ENCODE measurements at places on chromosomes 16 and 17. TPM values are rescaled to one million over a fixed set of nuclear protein-coding genes. Genes with fewer than 3 reads are reported as not detected.

DNA sequence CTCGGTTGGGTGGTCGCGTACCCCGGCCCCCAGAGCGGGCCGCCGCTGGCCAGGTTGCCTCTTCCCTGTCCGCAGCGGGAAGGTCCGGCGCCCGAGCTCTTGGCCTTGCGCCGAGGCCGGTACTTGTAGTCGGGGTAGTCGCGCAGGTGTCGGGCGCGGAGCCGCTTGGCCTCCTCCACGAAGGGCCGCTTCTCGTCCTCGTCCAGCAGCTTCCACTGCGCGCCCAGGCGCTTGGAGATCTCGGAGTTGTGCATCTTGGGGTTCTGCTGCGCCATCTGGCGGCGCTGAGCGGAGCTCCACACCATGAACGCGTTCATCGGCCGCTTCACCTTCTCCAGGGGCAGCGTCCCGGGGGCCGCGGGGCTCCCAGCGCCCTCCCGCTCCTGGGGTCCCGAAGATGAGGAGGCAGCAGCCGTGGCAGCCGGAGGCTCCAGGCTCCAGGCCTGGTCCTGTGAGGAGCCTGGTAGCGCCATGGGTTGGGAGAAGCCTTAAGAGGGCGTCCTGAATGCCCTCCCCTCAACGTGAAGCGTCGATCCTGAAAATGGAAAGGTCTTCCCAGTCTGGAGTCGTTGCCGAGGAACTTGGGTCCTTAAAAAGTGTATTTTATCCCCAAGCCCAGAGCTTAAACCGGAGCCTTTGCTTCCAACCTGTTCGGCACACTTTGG lies 558 bp downstream of the SOX15 start:
- peak; percentile 92 for DNase-seq

DNA sequence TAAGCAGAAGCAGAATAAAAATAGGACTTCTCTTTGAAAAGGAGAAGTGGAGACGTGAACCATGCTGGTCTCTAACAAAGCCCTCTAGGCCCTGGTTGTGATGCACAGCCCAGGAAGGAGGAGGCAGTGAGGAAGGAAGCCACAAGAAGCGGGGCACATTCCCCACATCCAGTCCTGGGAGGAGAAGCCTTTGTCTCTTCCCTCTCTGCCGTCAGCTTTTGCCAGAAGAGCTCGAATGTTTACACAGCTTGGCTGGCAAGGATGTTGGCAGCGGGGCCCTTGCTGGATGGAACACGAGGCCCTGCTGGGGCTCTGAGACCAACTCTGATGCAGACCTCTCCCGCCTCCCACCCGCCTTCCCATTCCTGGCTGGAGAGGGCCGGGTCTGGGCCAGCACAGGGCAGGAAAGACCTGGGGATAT lies 91.3 kb downstream of the MAF start:
- DNase-seq, result no peak

- no peak for DNase-seq
Observed at GRCh38 chr17:71727292-71727691, 393.5 kb upstream of the SOX9 start.

- no peak for DNase-seq
Observed at GRCh38 chr16:86971251-86971650, 345.9 kb downstream of the C16orf95 start.

- DNase-seq, result no peak
Observed at GRCh38 chr16:57331355-57331754, 27.2 kb upstream of the CCL22 start.

DNA sequence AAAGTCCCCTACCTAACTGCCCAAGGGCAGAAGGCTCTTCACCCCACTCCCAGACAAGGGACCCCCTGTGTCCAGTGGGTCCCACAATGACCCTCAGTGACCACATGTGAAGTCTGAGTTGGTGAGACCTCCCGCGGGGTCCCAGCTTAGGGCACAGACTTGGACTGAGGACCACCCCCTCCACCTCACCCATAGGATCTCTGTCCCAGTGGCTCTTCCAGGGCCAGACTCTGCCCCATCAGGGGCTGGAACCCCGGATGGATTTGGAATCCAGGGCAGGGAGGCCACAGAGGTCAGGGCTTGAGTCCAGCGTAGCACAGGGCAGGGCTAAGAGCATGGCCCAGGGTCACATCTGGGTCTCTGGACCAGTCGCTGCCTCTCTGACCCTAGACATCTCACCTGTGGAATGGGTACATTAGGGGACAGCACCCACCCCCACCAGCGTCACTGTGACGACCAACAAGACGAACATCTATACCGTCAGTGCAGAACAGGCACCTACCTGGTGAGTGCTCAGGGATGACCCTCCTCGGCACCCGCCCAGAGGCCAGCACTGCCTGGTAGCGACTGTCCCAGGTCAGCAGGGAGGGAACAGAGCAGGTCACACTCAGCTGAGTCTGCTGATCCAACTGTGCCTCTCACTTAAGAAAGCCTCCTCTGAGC lies 37.7 kb downstream of the TNFRSF13B start:
- peak; percentile 47 for DNase-seq

DNA sequence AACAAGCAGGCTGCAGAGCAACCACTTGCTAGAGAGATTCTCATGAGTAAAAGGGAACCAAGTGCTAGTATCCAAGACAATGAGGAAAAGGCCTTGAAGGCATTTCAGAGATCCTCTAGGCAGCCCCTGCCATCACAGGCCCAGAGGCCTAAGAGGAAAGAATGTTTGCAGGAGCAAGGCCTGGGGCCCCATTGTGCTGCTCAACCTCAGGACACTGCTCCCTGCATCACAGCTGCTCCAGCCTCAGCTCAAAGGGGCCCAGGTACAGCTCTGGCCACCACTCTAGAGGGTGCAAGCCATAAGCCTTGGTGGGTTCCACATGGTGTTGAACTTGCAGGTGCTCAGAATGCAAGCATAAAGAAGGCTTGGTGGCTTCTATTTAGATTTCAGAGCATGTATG lies 243.0 kb upstream of the RPL38 start:
- no peak for DNase-seq

DNA sequence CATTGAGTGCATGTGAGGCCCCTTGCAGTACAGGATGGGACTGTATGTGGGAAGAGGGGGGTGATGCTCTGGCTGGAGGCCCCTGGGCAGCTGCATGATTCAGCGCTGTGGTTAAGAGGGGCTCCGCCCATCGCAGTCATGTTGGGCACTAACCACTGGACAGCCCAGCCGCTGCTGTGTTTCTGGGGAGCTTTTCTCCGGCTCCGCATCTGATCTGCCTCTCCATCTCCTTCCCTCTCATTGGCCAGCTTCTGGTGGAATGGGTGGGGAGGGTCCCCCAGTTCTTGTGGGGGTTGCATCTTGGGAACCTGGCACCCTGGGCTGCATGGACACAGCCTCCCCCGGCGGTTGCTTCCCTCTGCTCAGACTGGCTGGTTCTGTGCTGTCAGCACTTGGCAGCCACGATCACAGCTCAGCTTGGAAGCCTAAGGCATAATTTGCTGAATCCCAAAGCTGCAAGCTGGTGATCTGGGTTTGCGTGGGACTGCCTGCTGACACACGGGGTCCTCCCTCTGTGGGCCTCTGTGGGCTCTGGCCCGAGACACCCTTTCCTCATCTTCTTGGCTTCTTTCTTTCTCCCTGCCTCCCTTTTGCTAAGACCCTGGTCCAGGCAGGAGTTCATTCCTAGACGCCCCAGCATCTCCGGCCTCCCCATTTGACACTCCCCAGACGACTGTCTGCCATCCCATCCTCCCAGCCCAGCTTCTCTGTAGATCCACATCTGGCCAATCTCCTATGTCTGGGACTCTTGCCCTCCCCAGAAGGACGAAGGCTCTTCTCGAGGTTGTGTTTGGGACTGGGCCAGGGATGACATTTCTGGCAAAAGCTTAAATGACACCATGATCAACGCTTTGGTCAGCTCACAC lies 168.3 kb downstream of the SEC14L1 start:
- no peak for DNase-seq

DNA sequence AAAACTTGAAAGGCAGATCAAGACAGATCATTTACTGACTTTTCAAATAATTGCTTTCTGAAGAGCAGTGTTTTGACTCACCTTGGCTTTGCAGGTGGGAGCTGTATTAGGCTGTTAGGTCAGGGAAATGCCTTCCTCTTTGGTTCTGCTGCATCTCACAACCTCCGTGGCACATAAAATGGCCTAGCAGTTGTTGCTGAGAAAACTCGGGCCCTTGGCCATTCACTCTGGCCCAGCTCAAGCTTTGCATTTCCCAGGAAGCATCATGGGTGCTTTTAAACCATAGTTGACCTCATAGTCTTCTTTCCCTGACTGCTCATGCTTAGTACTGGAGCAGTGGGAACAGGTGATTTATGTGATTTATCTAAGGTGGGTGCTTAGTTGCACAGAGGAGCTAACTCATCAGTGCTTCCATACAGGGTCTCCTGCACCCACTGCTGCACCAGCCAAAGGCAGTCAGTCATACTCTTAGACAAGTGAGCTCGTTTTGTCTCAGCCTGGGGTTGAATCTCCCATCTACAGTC lies 83.6 kb downstream of the KSR1 start:
- DNase-seq, result no peak

GRCh38 chr17:79468183-79468944 lies 142.5 kb downstream of the RBFOX3 start:
- DNase-seq, result no peak

DNA sequence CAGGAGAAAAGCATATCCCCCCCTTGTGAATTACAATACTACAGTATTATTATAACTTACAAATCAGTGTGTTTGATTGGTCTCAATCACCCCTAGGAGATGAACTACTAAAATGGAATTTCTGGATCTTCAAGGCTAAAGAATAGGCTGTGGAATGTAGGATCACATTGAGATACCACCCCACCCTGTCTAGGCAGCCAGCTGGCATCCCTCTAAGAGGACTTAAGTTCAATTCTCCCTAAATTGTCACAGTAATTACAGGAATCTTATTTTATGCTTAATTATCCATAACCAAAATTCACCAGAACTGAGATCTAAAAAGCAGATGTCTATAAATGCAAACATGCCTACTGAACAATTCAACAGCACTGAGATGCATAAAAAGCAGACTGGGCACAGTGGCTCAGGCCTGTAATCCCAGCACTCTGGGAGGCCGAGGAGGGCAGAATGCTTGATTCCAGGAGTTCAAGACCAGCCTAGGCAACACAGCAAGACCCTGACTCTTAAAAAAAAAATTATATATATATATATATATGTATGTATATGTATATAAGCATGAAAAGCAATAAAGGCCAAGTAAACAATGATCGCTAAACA lies 12.0 kb downstream of the AP1G1 start:
- DNase-seq, result no peak

DNA sequence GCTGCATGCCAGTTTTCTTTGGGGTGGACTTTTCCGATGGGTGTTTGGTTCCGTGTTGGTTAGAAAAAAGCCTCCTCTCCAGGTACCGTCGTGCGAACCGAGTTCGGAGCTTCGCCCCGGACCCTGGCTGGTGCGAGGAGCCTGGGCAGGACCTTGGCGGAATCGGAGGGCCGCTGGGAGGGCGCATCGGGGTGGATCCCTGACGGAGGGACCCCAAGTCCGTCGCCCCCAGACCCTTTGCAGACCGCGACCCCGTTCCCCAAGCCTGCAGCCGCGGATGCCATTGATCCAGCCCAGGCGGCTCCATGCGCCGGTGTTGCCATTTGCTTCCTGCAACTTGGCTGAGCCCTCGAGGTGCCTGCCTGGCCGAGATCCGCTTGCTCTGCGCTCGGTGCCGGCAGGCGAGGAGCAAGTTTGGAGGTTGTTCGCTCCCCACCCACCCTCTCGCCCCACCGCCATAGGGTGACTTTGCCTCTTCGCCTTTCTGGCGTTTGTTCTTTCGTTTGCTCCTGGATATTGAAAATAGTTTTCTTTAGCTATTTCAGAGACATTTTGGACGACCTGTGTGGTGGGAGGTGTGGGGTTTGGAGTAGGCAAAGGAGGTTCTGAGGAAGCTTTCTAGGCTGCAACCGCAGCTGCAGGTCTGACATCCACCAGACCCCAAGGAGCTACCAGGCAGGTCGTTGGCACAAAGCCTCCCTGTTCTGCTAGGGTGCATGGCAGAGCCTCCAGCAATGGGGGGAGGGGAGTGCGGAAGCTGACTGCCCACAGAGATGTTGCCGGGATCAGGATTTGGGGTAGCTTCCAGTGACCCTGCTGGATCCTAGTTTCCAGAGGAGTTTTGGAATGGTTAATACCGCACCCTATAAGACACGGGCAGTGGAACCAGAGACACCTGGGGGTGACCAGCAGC lies 58.2 kb downstream of the RAP1GAP2 start:
- DNase-seq, result no peak

- DNase-seq, result no peak
Observed at GRCh38 chr16:13076878-13077277, 175.5 kb downstream of the SHISA9 start.

The FOXL1 gene
- total RNA-seq, result 1.2 TPM

The GGA2 gene
- 38.1 TPM for total RNA-seq

The TP53TG3F gene
- total RNA-seq, result not detected

The AANAT gene
- not detected for total RNA-seq

The SECTM1 gene
- total RNA-seq, result 2.0 TPM

The CMTR2 gene
- total RNA-seq, result 8.9 TPM
